NCI-H69 (cell line): ENCODE measurements at places on chromosomes 12 and 14.

DNA sequence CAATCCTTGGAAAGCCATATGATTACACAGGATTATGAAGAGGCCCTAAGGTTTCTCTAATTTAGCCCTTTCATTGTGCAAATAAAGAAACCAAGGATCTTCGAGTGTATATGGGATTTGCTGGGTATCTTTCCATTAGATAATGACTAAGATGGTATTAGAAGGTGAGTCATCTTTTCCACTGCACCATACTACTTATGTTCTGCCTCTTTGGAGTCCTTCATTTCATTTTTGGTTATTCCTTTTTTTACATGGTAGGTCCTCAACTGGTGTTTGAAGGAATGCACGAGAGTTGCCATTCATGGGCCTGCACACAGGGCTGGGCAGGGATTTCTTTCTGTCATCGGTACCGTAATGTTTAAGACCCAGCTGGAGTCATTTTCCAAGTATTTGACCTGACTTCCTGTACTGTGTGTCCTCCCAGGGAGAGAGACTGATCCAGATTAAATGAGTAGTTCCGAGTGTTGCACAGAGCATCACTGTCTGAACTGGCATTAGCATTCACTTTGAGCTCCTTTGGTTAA lies 85.7 kb downstream of the BORCS5 start:
- peak; percentile 18 for DNase-seq

DNA sequence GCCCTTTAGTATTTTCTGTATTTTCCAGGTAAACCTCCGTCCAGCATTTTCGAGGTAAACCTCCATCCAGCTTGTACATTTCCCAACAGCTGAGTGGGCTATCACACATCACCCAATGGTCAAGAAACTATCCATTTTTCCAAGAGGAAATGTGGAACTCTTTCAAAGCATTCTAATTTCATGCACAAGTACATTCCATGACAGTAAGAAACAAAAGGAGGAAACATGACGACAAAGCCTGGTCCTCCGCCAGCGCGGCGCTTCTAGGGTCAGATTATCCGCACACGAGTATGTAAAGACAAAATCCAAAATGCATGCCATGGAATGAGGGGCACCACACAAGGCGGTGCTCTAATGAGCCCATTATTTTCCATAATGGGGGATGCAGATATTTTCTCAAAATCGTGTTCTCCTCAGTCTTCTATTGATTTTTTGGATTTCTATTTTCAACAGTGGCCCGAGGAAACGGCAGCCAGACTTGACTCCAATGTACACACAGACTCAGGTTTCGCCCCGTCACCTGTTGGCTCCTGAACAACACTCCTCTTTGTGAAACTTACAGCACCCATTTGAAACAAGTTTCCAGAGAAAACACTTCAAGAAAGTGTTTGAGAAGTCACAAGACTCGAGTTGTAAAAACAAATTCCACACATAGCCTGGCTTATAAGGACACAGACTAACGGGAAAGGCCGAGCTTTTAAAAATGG lies 107.4 kb downstream of the PRICKLE1 start:
- DNase-seq, result peak; percentile 54

GRCh38 chr12:6970096-6970527 lies 352 bp downstream of the PHB2 start:
- peak; percentile 61 for DNase-seq

DNA sequence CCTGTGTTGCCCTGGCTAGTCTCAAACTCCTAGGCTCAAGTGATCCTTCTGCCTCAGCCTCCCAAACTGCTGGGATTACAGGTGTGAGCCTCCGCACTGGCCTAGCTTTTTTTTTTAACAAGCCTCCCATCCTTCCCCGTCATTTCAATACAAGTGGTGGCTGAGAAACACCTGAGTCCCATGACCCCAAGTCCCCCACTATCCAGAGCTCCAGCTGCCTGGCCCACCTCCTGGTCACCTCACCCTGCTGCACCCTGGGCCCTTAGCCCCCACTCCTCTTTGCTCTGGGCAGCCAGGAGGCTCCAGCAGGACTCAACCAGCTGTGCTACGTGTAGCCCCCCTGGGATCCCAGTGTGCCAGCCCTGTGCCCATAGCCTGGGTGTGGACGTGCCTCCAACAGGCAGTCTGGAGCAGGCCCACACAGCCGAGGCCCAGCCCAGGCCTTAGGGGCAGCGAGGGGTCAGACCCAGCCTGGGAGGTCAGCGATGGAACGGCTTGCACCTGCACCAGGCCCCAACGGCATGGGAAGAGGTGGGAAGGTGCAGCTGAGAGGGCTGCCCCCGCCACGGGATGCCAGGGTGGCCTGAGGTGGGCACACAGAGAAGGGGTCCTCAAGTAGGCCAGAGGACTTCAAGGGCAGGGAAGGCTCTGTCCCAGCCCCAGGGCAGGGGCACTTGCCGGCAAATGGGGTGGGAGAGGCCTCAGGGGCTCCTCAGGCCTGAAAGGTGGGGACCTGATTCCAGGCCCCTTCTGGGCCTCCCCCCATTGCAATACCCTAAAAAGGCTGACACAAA lies 6.5 kb downstream of the AHNAK2 start:
- no peak for DNase-seq

DNA sequence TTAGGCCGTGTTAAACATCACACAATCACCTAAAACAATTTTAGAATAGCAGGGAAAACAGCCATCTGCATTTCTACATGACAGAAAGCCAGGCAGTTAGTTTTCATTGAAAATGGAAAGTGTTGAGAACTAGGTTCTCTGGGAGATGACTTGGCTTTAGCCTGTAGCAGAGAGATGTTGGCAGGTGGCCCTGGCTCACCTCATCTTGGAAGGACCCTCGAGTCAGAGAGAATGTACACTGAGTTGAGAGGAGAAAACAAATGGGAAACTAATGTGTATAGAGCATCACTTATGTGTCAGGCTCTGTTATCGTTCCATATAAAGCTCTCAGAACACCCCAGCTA lies 51.9 kb downstream of the SUSD6 start:
- DNase-seq, result no peak

DNA sequence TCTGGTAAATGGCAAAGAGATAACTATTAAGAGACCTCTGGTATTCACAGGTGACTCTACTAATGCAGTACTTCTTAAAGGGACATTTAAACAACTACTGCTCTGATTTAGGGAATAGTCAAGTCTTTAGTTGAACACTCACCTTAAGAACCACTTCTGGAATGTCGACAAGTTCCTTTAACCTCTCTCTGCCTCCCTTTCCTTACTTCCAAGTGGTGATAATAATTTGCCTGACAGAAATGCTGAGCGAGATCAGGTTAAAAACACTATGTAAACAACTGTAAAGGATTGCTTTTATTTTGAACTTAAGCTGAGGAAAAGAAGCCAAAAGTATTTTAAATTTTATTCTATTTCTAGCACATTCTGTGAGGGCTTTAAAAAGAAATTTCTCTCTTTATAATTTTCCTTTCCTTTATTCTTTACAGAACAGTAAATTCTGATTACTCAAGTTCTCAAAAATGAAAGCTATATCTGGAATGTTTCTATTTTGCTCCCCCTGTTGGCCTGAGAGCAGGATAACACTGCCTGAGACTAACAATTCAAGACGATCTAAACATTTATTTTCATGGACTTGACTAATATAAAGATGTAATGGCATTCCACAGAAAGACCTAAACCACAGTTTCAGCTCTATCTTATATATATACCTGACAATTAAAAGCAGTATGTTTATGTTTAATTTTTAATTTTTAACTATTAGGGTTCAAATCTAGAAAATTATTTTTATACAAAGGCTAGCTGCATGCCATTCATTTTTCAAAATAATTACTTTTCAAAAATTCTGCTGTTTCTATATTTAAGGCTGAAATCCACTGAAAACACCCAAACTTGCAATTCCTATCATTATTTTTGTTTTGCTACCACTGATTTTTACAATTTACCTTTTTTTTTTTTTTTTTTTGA lies 29.2 kb downstream of the ZCCHC8 start:
- peak; percentile 71 for DNase-seq

GRCh38 chr14:77976591-77976990 lies 176.7 kb downstream of the ADCK1 start:
- DNase-seq, result no peak
